NCI-H1048 (cell line): ENCODE measurements at places on chromosomes 13 and 19.

GRCh38 chr13:51623473-51623872 lies 39.2 kb downstream of the WDFY2 start:
- DNase-seq, result no peak

- DNase-seq, result no peak
These were observed 2.0 kb downstream of the SPRY2 start for GRCh38 chr13:80338781-80339562.

DNA sequence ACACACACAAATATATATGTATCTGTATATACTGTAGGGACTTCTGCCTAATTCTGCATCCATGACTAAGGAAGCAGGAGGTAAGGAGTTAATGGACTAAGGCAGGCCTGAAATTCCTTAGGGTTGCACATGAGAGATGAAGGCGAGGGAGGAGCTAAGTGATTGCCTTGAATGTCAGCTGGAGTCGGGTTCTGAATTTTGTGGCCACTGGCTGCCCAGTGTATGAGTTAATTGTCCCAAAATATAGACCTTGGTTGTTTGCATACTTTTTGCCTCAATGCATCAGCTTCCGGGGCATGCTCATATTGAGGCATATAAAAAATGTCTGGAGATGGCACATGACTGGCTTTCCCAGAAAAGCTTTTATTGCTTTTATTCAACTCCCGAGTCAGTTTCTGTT lies 245.5 kb downstream of the TDRD3 start:
- no peak for DNase-seq

- no peak for DNase-seq
These were observed 19.0 kb downstream of the NLRP7 start for GRCh38 chr19:54928299-54928698.

DNA sequence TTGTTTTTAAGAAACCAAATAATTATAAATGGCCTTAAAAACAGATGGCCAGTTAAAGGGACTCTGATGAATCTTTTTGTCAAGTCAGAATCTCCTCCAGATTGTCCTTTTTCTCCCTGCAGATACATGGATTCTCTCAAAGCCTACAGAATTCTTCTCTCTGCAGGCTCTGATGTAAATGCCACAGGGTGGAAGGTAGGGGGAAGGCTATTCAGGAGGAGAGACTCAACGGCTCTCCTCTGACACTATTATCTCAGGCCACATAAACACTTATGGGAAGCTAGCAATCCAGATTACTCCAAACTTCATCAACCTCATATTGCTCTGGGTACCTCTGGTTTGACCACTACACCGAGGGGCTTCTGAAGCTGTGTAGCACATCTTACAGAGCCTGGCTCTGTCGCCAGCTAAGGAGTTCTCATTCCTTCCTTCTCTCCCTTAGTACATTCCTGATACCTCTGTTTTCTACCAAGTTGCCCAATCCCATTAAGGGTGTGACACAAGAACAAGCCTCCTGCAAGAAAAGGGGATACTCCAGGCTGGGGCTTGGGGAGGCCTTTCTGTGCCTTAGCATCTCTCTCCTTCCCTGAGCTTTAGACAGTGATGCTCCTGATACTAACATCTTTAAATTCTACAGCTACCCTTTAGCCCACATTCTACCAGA lies 14.9 kb downstream of the LCP1 start:
- no peak for DNase-seq

- no peak for DNase-seq
These were observed 116.4 kb downstream of the AKAP11 start for GRCh38 chr13:42388326-42388725.

DNA sequence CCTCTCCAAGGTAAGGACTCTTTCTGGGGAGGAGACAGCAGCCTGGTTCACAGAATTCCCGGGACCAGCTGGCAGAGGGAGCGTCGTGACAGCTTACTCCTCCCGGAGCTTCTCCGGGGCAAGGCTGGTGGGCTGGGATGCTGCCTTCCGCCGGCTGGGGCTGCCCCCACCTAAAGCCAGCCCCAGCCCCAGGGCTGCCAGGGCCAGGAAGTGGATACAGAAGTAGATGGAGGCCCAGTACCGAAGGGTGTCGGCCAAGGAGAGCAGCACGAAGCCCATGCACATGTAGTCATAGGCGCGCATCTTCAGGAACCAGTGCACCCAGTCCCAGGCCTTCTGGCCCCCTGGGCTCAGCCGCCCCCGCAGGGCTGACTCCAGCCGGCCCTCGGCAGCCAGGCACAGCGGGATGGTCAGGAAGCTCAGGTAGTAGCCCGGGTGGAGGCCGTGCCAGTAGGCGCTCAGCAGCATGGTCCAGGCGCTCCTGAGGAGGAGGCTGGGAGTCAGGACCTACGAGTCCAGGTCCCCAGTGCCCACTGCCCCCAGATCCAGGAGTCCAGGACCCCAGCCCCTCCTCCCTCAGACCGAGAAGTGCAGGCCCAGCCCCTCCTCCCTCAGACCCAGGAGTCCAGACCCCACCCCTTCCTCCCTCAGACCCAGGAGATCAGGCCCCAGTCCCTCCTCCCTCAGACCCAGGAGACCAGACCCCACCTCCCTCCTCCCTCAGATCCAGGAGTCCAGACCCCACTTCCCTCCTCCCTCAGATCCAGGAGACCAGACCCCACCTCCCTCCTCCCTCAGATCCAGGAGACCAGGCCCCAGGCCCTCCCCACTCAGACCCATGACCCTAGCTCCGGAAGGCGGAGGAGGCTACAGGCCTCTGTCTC lies 1.2 kb upstream of the TMC4 start:
- DNase-seq, result no peak
